ENCODE measurements at places on chromosomes 7 and 10.

- DNase-seq: no peak
Observed at GRCh38 chr7:130270947-130271800, 4.5 kb downstream of the CPA2 start.

DNA sequence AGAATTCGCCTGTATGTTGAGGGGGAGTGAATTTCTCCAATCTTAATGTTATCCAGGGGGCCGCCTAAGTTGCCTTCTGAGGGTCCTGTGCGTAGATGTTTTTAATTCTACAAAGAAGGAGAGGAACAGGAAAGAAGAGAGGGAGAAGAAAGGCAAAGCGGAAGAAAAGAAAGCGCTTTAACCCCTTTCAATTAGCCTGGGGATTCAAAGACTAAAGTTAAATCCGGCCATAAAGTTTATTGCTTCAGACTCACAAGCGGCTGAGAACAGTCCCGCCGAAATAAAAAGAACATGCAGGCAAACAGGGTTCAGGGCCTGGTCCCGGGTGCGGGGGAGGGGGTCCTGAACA lies 4.5 kb downstream of the HOXA5 start:
- no peak for DNase-seq

GRCh38 chr10:100717166-100717565 lies 28.2 kb upstream of the PAX2 start:
- no peak for DNase-seq

DNA sequence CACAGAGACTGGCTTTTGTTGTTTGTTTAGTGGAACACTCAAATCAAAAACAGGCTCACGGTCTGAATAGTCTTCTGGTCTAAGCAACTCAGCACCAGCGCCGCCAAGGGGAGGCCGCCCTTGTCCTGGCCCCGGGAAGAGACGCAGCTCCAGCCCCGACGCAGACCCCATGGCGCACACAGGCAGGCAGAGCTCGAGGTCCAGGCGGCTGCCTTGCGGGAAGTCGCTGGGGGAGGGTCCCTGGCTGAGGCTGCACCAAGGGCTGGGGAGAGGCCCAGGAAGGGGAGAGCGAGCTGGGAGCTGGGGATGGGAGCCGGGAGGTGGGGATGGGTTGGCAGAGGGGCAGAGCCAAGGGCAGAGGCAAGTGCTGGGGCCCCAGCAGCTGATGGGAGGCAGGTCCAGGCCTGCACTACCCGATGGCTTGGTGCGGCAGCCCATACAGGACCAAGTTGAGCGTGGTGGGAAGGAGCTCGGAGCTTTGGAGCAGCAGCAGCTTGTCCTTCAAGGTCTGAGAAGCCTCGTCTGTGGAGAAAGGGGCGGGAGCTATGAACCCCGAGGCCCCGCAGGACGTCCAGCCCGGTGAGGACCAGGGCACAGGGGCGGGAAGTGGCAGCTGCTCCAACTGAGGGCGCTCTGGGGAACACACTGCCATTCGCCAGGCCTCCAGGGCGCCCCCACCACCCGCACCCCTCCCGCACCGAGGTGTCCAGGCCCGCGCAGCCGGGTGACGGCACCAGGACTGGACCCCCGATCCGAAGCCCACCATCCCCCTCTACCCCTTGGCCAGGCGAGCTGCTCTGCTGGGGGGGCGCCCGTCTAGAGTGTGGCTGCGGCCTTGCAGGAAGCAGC lies 22.7 kb upstream of the NKX6-2 start:
- DNase-seq: no peak

- DNase-seq: no peak
Observed at GRCh38 chr7:116614499-116615262, 57.3 kb upstream of the MET start.

DNA sequence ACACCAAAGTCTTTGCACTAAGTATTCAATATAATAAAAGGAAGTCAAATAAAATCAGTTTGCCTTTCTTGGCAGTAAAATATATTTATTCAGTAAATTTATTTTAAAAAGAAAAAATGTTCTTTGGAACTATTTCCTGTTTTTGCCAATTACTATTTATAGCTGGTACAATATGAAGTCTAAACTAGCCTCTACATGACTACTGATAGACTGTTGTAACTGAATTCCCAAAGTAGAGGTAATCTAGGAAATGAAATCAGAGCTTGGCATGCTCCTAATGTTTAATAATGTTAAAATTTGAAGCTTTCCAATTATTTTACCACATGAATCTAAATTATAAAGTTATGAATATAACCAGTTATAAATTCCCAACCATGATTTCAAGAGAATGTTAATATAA lies 385.5 kb downstream of the SEMA3D start:
- DNase-seq: no peak

- peak; percentile 71 for DNase-seq
Observed at GRCh38 chr7:92763636-92764423, 72.5 kb downstream of the CDK6 start.

- DNase-seq: no peak
Observed at GRCh38 chr7:87322912-87323311, 22.6 kb upstream of the CROT start.

DNA sequence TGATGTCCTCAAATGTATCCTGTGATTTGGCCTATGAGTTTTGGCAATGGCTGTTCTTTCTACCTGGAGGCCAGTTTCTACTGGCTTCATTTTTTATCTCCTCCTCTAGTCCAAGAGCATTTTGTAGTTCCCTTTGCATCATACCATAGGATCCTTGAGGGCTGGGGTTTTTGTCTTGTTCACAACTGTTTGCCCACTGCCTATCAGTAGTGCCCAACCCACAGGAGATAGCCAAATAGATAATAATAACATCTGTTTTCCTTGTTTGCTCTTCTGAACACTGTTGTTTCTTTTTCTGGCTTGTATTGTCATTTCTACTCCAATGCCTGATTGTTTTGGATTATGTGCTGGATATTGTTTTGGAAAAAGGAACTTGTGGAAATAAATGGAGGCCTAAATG lies 3.4 kb downstream of the CDK1 start:
- no peak for DNase-seq

DNA sequence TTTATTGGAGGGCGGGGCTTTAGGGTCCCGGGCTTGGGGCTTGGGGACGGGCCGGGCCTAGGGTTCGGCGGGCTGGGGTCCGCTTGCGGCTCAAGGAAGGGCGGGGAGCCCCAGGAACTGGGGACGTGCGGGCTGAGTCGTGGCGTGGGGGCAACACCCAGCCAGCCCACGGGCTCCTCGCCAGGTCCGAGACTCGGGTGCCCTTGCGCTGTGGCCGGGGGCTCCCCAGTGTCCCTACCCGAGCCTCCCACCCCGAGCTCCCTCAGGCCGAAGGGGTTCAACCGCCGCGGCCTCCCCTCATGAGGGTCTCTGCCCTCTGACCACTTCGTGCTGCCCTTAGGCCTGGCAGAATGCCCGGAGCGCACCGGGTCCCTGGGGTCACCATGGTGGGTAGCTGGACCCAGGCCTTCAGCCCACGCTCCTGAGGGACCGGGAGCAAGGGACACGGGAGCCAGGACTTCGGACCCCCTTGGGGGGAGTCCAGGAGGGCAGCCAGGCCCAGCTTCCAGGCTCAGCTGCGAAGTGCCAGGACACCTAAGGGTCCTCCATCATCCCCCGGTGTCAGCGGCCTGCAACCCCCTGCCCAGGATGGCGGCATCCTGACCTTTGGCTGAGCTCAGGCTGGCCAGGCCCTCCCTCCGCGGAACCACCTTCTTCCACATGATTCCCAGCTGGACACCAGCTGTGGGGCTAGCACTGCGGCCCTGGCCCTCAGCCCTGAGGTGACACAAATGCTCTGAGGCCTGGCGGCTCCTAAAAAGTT lies 524 bp upstream of the FUOM start:
- no peak for DNase-seq

GRCh38 chr7:16741676-16742075 lies 11.9 kb upstream of the TSPAN13 start:
- DNase-seq: no peak

DNA sequence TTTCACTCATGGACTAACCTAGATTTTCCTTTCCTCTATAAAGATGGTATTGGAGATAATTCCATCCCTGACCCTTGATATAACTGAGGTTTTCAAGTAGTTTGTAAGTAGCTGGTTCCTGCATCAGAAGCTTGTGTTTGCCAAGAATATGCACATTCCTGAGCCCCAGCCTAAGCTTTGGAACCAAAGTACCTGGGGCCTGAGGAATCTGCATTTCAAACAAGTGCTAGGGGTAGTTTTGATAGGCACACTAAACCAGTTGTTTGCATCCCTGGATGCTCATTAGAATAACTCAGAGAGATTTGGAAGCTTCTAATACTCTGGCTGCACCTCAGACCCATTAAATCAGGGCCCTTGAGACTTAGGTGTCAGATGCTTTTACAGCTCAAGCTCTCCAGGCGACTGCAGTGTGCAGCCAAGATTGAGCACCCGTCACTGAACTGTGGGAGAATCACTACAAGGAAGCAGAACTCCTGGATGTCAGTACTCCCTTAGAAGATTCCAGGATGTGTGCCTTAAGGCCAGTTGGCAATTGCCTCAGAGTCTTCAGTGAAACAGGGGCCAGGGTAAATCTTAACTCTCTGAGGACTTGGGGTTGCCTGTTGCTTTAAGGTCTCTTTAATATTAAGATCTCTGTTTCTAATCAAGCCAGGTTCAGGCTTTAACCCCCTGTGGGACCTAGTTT lies 565.0 kb downstream of the REEP3 start:
- DNase-seq: no peak

DNA sequence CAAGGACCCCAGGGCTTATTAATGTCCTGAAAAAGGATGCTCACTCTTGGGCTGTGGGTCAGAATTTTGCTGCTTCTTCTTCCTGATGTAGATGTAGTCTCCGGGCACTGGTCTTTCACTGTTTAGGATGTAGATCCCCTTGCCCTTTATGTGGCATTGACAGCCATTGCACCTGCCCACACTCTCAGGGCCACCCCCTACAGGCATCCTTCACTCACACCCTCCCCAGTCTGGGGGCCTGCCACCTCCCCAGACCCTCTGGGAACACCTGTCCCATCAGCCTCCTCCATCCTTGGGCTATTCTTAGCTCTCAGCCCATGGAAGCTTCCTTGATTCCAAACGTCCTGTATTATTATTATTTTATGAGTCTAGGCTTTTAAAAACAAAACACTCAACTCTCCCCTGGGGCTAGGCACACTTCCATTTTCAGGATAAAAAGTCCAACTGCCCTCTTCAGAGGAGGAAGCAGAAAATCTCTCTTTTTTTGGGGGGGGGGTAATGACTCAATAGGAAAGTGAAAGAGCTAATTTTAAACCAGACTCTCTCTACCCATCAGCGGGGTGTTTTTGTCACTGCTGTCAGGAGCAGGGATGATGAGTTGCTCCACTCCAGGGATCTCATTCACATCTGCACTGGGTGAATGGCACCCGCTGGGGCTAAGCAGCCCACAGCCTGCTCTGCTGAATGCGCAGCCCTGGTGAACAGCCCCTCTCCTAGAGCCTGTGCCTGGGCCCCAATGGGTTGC lies 11.5 kb upstream of the KLRG2 start:
- no peak for DNase-seq

All from HFFc6 (cell line).